Activated naive CD4-positive, alpha-beta T cell treated with anti-CD3 and anti-CD28 coated beads for 36 hours (primary cell): ENCODE measurements at places on chromosomes 5 and 9. TPM values are rescaled to one million over a fixed set of nuclear protein-coding genes. Genes with fewer than 3 reads are reported as not detected.

- no peak for DNase-seq
These were observed 452.9 kb upstream of the ZNF608 start for GRCh38 chr5:125199373-125199772.

DNA sequence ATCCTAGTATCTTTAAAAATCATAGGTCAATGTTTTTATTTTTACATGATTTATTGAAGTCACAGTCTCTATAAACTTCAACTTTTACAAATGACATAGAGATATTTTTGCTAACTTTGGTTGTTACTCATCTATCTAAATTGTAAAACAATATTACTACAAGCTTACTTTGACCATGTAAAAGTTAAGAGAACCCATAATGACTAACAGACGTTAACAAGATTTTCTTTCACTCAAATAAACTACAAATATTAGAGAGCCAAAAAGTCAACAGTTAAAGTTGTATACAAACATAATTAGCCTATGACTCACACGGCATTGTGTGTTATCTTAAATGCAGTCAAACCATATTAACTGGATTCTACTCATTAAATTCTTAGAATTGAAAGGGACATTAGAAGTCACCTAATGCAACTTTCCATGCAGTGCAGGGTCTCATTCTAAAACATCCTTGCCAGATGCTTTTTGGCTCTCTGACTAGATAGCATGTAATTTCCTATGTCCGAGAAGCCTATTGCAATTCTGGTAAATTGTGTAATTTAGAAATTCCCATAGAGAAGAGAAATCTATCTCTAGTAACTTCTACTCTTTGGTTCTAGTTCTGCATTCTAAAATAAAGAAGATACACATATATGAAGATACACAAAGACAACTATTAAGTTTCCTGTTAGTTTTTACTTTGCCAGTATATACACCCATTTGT is 42.2 kb upstream of the UGT3A2 start:
- no peak for DNase-seq

The TAF1L gene
- 0.02 TPM for total RNA-seq

The TTC39B gene
- total RNA-seq: 46.4 TPM

- peak; percentile 82 for DNase-seq
These were observed 1.3 kb upstream of the ABCA2 start for GRCh38 chr9:137029058-137029936.

- peak; percentile 56 for DNase-seq
These were observed at the start of gene PCDHGB1 for GRCh38 chr5:141349917-141350619. Gene PCDHGB1, plus strand, starts transcription at chr5:141350099. Its CDS starts 162 bp downstream, at chr5:141350261.

GRCh38 chr5:102715082-102715807 is 39.9 kb upstream of the PAM start:
- peak; percentile 10 for DNase-seq

- peak; percentile 51 for DNase-seq
These were observed 6.3 kb downstream of the IFNA21 start for GRCh38 chr9:21160178-21160577.
